Epithelial cell of proximal tubule (primary cell): ENCODE measurements at places on chromosomes 7 and 10. TPM values are rescaled to one million over a fixed set of nuclear protein-coding genes. Genes with fewer than 3 reads are reported as not detected.

Gene PPP1R3C
- total RNA-seq: 0.43 and 2.1 TPM in 2 replicates

Gene GRID2IP
- not detected in 2 replicates for total RNA-seq

DNA sequence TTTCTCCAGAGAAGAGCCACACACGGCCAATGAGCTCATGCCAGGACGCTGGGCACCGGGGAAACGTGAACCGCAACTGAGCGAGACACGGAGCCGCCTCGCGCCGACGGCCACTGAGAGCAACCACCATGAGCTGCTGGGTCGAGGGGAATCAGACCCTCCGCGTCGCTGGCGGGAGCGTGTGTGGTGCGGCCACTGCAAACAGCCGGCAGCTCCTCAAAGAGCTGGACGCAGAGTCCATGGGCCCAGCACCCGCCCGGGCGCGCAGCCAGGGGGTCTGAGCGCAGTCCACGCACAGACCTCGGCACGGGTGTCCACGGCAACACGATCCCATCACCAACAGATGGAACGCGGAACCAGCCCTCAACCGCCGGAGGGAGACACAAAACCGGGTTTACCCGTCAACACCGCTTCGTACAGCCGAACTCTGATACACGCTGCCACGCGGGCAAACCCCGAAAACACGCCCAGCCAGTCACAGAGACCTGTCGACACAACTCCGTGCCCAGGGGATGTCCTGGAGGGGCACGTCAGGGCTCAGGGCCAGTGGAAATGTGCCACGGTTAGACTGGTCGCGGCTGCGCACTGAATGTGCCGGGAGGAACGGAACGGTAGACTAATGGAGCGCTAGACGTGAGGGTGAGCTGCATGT, 147.1 kb downstream of the ELFN1 start:
- DNase-seq: no peak

GRCh38 chr10:52438119-52438518, 124.0 kb downstream of the DKK1 start:
- DNase-seq: no peak
